ENCODE measurements at places on chromosomes 2 and 18.

GRCh38 chr2:240208631-240209211 lies 68.3 kb upstream of the OTOS start:
- DNase-seq = no peak

- no peak for DNase-seq
These were observed 103.5 kb downstream of the CPO start for GRCh38 chr2:207042841-207043240.

DNA sequence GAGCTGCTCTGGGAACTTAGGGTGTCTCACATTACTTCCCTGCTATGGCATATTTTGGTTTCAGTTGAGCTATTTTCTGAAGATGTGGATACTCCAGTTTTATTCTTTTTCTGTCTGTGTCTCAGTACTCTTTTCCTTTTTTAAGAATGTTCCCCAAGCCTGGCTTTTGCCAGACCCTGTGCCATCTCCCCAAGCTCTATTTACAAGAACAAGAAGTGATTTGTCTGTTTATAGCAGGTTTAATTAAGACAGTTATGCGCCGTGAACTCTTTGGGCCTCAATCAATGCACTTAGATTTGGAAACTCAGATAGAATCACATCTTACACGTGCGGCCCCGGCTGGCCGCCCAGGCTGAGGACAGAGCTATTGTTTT lies 8.9 kb upstream of the SATB2 start:
- DNase-seq = no peak

GRCh38 chr2:196987649-196988364 lies 61.3 kb upstream of the PGAP1 start:
- no peak for DNase-seq

- DNase-seq = no peak
These were observed 334.5 kb downstream of the PIK3C3 start for GRCh38 chr18:42289526-42289925.

DNA sequence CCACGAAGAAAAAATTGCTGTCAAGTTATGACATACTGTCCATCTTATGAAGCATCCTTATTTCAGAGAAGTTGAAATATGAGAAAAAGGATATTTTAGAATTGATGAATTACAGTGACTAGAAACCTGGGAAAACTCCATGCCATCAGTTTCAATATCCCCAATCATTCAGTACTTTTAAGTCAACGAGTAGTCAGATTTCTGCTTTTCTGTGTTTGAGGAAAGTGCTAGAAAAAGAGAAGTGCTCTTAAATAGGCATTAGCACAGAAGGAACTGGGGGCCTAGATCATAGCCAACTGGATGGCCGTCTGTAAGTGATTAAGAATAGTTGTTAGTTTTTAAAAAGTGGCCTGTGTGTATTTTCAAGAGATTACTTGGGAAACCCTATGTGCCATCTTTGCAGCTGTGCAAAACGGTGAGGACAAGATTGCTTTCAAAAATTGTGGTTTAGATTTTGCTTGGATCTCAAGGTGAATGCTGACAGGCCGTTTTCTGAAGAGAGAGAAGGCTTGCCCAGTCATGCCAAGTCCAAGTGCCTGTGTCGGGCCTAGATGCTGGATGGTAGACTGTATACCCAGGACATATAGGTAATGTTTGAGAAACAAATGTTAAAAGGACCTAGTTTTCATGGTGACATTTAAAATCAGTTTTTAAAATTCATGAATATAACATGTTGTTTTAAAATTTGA lies 5.1 kb downstream of the NEDD4L start:
- DNase-seq = no peak

DNA sequence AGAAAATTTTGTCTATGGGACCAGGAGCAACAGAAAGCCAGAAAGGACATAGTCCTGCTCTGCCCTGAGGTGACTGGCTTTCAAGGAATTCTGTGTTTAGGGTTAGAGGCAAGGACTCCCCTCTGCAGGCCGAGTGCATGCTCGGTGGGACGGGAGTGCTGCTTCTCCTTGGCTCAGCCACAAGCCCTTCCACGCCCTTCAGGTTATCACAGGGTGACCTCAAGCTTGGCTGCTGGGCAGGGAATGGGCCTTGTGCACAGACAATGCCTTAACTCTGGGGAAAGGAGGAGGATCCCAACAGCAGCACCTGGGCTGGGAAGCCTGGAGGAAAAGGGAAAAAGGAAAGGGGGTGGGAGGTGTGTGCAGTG lies 32.8 kb downstream of the FAM178B start:
- no peak for DNase-seq

DNA sequence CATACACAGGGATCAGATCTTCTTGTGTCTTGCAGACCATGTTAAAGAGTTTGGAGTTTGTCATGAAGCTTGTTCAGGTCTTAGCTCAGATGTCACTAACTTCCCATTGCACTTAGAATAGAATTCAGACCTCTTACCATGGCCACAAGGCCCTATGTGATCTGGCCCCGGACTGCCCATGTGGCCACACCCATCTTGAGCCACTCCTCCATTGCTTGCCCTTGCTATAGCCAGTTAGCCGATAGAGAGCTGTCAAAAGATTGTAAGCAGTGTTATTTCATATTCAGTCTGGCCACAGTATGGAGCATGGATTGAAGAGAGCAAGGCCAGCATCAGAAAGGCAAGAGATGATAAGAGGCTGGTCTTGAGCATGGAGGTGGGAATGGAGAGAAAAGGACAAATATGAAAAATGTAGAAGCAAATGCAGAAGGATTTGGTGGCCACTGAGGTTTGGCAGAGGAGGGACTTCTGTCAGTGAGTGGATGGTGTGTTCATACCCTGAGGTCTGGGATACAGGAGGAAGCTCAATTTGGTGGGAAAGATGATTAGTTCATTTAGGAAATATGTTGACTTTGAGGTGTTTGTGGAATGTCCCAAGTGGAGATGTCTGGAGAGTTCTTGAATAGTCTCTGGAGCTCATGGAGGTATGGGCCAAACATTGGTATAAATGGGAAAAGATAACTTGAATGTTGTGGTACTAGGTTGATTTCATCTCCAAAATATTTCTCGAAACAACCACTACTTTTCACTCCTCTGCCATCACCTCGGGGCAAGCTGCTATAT lies 10.6 kb downstream of the DGUOK start:
- DNase-seq = no peak

DNA sequence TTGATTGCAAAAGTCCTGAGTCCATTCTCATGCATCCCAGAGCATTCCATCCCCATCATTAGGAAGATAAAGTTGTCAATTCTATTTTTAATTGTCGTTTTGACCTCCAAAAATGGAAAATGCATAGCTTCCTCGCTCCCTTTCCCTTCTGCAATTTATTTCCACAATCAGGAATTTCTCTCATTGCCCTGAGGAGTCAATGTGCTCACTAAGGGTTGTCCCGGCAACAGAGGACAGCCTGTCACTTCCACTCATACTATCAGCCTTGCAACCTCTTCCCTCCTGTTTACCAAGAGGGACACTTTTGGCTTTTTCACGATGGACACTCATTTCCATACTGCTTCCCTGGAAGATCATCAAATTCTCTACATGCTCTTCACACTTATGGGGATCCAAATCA lies 164.8 kb downstream of the MYO5B start:
- no peak for DNase-seq

DNA sequence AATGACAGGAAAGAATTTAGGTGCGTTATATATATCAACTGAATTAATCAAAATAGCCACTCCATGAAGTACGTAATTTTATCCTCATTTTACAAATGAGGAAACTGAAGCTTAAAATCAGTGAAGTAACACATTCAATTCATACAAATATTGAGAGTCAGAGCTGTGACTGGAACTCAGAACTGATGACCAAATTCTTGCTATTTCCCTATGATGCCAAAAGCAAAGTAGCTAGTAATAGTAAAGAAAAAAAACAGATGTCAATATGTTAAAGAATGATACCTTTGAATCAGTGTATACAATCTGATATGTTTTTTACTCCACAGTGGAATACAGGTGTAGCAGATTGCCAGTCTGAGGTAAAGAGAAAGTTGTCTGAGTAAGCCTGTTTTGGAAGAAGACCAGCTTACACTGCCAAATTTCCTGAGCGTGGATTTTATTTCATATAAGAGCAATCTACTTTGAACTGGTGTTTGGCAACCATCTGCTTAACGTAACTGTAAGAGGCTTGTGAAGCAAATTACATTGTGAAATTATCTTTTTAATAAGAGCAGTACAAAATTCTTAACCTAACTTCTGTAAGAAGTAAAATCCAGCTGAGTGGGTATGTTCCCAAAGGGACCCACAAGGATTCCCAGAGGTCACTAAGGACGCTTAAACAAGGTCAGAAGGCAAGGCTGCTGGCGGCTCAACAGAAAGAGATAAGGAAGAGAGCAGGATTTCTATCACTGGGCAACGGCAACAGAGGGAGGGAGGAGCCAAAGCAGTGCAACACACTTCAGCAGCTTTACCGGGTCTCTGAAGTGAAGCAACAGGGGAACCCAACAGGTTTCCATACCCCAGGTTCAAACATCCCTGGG lies 85.6 kb downstream of the IKZF2 start:
- no peak for DNase-seq

- no peak for DNase-seq
These were observed 213.8 kb upstream of the SLC8A1 start for GRCh38 chr2:40665493-40666232.

DNA sequence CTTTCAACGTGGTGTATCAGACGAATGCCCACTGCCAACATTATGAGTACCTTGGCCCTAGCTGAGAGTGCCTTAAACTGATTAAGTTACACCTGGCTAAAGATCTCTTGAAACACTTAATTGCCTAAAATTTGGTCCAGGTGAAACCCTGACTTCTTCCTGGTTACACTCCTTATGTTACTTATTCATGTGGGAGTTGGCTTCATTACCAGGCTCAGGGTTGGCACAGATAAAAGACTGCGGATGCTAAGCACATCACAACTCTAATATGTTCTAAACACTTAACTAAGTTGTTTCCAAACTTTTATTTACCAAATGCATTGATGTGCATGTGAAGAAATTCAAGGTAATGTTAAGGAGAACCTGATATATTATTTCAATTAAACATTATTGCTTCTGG lies 298.9 kb downstream of the TCF4 start:
- no peak for DNase-seq

DNA sequence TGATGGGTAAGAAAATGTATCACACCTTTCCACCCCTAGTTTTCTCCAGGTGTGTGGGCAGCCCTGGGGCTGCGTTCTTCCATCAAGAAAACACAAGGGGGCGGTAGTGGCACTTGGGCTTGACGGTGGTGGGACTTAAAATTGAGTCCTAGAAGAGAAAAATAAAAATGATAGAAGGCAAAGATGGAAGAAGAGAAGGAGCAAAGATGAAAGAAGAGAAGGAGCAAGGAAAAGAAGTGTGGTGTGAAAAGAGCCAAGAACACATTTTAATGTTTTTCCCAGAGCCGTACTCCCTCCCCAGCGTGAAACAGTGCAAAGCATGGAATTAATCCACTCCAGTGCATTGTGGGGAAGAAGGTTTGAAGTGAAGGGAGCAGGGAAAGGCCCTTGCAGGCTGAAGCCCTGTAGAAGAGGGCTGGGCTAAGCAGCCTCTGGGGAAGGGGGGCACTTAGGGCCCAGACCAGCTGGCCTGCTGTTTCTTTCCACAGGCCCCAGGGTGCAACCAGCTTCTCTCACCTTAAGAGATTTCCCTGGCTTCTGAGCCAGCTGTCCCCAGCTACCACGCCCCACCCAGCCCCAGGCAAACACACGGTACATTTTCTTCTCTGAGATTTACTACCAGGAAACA lies 256.8 kb downstream of the RNF152 start:
- peak; percentile 6 for DNase-seq

GRCh38 chr2:218166791-218167190 lies at the start of gene CXCR1:
CXCR1 (minus strand) TSS chr2:218166962; CDS start chr2:218165211, 1,751 bp downstream.
- DNase-seq = no peak

DNA sequence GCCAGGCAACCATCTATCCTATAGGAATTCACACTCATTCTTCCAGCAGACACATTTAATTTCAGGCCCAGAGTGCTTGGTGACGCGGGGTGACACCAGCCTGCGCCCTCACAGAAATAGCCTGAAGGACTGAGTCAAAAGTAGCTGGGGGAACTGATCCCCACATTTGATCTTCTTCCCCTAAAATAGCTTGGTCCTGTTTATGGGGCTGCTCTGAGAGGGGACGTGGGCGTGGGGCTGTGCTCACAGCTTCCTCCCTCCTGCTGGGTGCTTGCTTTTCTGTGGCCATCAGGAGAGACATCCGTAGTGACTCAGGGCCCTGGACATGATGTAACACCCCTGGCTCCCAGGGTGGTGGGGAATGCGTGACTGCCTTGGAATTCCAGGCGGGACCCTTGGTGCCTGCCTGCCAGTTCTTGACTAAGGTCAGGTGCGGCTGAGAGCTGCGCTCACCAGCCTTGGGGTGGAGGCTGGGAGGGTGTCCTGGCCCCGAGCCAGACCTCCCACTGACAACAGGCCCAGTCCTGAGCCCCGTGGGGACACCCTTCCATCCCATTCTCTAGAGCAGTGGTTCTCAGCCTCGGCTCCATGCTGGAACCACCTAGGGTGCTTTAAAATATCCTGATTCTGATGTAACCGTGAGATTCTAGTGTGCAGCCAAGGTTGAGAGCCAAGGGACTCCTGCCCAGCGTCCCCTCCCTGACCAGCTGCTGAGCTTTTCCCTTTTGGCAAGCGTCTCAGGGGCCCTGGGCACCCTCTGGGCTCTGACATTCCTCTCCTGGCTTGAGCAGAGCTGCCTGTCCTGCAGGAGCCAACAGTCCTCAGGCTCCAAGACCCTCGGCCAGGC lies 47.4 kb upstream of the SMAD7 start:
- no peak for DNase-seq

GRCh38 chr2:5690286-5690685 lies 1.9 kb upstream of the SOX11 start:
- DNase-seq = no peak
